Activated naive CD4-positive, alpha-beta T cell treated with Interleukin-2 at 50 U/mL for 16 hours (primary cell): ENCODE measurements at places on chromosomes 4 and X.

DNA sequence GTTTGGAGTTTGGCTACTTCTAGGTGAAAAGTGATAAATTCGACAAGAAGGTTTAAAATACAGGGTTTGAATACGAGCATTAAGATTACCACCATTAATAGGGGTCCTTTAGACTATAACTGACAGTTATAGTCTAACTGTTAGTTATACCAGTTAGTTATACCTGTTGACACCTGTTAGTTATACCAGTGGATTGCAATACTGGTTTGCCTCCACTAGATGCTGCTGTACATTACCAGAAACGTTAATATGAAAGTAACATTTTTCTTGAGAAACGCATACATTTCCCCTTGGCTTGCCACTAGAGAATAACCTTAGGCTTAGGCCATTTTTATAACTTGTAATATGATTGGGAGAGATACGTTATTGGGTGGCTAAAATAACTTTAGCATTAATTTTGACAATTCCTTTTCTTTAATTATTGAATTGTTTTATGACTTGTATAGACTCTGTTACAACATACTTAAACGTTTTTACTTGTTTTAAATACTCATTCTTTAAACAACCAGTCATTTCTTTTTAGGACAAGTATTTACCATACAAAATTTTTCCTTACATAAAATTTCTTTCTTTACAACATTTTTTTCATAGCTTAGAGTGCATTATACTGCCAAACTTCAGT is 911.2 kb downstream of the FSTL5 start:
- no peak for DNase-seq

DNA sequence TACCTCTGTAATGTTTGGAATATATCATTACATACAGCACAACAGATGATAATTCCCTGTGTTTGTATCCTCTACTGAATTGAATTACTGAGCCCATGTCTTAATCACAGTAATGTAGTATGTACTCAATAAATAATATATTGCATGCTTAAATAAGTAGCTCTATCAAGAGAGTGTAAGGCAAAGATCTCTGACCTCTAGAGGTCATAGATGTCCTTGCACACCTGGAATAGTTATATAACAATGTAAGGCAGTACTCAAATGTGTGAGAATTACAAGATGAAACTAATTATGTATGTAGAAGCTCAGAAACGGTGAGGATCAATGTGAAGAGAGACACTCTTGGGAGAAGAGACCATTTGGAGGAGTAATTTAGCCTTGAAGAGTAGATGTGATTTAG is 14.3 kb upstream of the GCNA start:
- DNase-seq, result no peak

- no peak for DNase-seq
These were observed 29.0 kb upstream of the SORBS2 start for GRCh38 chr4:185840953-185841352.

DNA sequence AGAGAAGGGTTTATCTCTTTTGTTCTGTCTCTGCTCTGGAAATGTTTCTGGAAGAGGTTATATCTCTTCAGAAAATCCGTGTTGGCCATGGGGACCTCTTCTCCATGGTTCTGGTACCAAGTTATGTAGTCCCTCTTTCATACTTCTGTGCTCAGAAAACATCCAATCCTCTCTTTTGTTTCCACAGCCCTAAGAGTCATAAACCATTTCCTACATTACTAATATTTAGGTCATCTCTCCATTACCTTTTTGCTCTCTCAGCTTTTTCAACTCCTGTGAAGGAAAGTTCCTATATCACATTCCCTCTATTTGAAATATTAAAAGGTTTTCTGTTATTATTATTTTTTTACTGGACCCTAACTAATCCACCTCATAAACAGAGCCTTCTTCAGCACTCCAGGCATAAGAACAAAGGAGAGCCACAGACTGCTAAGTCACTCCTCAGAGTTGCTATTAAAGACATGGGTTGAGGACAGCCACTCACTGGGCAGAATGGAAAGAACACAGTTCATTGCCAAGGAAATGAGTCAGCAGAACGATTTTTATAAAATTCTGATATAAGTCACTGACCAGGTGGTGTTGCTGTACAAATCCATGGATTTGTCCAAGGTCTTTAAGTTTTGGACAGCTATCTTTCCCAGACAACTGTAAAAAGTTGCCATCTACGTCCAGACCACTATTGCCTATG is 122.4 kb upstream of the NPY2R start:
- no peak for DNase-seq

DNA sequence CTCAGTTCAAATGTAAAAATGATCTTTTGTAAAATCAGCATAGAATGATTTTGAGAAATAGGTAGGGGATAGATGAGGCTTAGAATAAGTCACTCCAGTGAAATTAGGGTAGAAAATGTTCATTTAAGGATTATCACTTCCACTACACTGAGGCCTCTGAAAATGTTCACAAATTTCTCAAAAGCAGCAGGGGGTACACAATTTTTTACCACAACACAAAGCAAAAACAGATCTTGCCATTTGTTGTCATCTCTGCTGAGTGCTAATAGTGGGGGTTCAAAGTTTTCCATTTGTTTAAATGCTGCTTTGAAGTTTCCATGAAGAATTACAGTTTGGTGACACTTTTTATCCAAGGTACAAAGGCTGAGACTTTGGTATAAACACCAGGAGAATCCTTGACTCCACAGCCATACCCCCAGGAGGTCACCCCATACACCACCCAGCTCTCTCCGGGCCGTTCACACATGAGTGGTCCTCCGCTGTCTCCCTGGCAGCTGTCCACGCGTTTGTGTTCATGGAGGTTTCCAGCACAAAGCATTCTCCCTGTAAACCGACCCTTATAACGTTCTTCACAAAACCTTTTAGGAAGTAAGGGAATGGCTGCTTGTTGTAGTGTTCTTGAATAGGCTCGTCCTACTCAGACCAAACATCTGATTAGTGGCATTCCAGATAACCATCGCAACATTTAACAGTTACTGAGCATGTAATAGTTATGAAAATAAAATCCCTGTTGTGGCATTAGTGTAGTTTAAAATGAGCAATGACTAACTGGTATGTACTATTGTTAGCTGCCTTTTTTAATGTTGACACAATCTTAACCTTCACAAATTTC is 71.0 kb downstream of the PRSS12 start:
- DNase-seq, result no peak

- no peak for DNase-seq
These were observed 330.9 kb upstream of the PPP1R2C start for GRCh38 chrX:43108828-43109227.

GRCh38 chrX:42195506-42195905 is 272.2 kb upstream of the CASK start:
- DNase-seq, result no peak

DNA sequence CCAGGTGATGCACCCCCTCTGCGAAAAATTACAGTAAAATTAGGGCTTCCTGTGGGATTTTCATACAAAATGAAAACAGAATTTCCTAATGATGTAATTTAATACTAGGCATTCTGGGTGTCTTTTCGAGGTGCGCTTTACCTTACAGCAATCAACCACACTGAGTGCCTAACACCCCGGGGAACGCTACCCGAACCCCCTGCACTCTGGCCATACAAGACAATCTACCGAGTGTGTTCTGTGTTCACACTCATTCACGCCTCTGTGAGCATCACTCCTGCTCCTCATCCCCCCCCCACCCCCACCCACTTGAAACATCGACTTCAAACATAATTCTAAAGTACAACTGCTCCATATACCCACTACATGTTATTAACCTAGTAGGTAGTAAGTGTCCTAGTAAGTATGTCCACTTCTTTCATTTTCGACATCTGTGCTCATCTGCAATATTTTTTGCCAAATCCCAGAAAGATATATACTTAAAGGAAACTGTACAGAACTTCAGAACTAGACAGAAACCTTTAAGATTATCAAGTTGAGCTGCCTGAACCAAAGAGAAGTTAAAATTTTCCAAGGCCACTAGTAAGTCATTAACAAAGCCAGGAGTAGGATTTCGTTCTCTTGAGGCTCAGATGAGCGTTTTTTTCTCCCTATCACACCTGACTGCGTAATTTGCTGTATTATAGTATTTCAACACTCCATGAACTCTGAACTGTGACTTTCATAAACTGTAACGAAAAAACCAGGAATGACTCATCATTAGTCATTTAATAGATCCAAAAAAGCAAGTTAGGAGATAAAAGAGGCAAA is 80.0 kb downstream of the FAT1 start:
- DNase-seq, result no peak

DNA sequence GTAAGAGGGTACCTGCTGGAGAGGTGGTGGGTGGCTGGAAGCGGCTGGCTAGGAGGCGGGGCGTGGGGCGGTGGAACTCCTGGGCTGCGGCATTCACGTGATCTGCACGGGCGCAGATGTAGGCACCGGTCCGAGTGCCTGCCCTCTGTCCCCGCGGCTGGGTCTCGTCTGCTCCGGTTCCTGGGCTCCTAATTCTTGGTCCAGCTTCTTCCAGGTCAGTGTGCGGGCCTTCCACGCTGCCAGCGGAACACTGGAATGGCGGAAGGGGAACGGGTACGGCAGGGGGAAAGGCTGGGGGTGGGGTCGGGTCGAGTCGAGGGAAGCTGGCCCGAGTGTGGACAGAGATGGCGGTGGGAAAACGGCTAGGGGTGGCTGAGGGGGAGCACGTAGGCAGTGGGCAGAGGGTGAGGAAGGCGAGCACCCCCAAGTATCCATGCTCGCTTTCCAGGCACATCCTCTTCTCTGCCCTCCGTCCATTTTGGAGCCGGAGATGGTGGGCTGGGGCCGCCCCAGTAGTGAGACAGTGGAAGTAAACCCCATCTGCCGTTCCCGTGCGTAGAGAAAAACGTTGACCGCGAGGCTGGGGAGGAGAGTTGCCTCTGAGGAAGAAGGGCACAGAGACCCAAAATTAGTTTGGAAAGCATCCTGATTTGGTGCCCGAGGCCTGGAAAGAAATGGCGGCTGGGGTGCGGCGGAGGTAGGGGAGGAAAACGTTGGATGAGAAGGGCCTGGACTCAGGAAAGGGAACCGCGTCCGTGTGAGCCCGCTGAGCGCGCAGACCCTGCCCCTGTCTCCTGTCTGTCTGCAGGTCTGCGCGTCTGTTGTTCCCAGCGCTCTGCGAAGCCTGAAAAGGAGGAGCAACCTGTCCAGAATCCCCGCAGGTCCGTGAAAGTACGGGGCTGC is at the start of gene TCEAL4:
Gene TCEAL4 (plus strand): TSS at position 105 of the 903 bp plus-strand sequence. CDS start 1,161 bp downstream, outside the sequence.
- peak; percentile 32 for DNase-seq

DNA sequence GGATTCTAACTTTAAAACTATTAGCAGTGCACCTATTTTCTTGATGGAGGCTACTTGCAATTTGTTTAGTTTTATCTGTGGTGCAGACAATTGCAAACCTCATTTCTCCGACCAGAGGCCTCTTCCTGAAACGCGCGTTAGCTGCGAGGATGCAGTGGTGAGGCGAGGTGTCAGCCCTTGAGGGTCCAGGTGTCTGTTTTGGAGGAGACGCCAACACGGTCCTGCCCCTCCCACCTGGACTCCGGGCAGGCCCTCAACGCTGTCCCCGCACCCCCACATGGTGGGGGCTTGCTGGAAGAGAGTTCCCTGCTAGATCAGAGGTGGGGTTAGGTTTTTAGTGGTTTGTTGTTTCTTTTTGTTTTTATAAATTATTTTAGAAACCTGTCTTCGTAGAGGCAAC is 34.4 kb downstream of the PCGF3 start:
- no peak for DNase-seq
